Stimulated activated CD4-positive, alpha-beta T cell treated with anti-CD3 and anti-CD28 coated beads, TNF-alpha, amount 100 ng/mL, for 1 hour (primary cell): ENCODE measurements at places on chromosomes 13 and 19.

- DNase-seq = no peak
These were observed 15.0 kb downstream of the NUFIP1 start for GRCh38 chr13:44974056-44974793.

DNA sequence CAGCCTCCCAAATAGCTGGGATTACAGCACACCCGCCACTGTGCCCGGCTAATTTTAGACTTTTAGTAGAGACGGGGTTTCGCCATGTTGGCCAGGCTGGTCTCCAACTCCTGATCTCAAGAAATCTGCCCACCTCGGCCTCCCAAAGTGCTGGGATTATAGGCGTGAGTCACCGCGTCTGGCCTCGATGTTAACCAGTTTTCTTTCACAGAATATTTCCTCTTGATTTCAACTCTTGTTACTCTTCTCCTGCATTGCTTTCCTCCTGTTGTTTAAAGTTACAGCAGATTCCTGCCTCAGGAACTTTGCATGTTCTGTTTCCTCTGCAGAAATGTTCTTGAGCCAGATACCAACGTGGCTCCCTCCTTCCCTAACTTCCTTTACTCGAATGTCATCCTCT is 3.7 kb upstream of the PEX11G start:
- DNase-seq = no peak

GRCh38 chr13:44362394-44363040 is 11.1 kb upstream of the SERP2 start:
- DNase-seq = no peak

DNA sequence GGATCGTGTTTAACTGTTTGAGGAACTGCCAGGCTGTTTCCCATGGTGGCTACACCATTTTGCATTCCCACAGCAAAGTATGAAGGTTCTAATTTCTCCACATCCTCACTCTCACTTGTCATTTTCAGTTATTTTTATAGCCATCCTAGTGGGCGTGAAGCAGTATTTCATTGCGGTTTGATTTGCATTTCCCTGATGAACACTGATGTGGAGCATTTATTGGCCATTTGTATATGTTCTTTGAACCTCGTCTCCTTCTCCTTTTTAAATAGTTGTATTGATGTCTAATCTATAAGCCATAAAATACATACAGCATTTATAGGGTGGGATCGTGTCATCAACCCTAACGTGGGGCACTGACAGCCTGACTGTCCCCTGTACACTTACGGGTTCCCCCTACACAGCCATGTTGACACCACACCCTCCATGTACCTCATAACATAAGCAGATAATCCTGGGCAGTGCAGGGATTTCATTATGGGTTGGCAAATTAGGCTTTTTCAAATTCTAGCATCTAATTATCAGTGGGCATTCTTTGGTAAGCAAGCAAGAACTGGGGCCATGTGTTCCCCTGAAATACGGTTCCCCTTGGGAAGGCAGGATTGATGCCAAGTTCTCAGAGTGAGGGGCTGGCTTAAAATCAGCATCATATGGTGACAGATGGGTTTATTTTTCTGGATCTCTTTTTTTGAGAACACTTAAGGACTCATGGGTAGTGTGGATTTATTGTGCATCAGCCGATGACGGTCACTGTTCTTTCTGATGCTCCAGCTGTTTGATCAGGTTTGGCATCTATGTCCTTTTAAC is 11.6 kb upstream of the ZBTB45 start:
- DNase-seq = no peak

DNA sequence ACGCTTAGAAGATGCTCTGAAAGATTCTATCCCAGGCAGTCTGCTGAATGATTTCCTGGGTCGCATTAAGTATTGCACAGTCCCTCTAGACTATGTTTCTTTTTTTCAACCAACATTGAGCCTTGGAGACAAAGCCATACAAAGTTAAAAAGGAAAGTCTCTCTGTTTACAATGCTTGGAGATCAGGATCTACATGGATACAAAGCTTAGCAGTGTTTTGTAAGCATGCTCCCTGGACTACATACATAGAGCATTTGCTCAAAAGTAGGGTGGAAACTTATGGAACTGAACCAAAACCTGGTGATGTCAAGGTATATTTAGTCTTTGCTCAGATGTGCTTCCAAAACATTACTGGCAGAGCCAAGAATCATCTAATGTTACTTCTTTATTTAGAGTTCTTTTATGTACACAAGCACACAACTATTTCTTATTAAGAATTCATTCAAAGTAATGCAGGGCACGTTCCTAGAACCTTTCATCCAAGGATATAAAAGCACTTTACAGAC is 241.2 kb downstream of the ABCC4 start:
- DNase-seq = no peak

DNA sequence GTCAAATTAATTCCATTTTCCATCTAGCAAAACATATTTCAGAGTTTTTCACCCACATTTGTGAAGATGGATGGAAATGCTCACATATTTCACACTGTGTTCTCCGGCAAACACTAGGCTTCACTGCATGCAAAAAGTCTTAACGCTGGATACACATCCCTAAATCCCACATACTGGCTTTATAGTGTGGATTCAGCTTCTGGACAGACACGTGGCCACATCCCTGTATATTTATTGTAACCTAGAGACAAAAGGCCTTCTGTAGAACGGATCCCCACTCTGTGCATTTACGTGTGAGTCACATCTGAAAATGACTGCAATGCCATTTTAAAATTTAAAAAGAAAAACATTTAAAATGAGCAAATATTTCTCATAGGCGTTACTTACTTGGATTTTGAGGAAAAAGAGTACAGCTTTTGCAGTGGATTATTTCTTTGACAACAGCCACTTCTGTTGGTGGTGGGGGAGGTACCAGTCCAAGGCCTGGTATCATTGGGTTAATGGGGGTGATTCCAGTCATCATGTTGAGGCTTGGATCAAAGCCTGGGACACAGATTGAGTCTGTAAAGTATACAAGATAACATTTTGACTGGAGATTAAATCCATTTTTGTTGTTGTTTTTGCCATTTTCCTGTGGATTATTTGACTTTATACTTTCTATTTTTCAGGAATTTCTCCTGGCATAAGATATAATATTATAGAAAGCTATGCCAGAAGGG is 337.7 kb downstream of the DNAJC15 start:
- no peak for DNase-seq

DNA sequence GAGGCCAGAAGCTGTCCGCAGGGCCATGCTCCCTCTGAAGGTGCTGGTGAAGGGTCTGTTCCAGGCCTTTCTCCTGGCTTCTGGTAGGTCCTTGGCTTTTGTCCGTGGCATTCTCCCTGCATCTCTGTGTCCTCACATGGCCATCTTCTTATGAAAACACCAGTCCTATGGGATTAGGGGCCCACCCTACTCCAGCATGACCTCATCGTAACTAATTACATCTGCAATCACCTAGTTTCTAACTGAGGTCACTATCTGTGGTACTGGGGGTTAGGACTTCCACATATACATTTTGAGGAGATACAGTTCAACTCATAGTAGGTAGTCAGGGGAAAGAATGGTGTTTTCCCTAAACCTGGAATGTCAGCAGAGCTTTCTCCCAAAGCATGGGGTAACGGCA is 3.1 kb downstream of the C13orf42 start:
- DNase-seq = no peak
